ENCODE measurements at places on chromosomes 5 and 9.

DNA sequence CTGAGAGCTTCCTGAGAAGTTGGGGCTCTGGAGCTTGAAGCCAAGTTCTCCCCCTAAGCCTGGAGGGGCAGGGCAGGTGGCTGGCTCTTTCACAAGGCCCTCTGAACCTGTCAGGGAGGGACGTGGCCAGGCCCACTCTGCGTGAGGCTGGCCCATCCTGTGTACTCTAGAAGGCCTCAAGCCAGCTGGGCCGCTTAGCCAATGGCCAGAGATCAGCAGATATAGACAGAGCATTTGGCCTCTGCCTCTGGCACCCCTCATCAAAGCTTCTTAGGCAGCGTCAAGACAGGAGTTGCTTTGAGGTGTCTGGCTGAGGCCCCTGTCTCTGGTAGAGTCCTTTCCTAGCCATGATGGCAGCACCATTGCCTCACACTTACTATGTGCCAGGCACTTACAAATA, 105.6 kb downstream of the FGF18 start:
- no peak for DNase-seq

GRCh38 chr9:134725605-134725940, 84.0 kb downstream of the COL5A1 start:
- DNase-seq: no peak

DNA sequence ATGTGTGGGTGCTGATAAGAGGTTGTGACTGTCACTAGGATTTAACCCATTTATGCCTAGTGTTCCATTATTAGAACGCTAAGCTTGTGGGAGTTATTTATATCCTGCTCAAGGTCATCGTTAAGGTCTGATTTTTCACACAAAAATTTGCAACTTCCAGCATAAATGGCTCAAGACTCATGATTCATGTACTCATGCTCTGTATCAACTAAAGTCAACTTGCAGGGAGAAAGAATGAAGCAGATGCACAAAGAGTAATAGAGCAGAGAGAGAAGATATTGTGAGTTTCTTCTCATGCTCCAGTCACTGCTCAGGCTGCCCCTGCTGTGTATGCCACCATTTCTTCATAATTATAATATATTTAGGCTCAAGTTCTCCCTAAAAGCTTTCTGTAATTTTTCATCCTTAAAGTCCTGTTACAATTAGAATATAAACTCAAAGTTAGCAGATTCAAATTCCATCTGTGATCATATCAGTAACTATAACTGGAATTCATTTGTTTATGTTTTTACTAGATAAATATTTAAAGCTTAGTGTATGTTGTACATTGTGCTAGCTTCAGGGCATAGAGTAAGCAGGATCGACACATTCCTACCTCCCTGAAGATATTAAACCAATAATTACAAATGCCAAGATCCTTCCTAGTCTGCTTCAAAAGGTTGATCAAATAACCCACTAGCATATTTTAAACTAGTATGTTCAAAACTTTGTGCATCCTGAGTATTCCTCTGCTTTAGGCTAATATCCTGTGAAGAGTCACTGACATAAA, 136.7 kb downstream of the NUDT12 start:
- DNase-seq: no peak

GRCh38 chr9:1977026-1977425, 38.1 kb upstream of the SMARCA2 start:
- no peak for DNase-seq

DNA sequence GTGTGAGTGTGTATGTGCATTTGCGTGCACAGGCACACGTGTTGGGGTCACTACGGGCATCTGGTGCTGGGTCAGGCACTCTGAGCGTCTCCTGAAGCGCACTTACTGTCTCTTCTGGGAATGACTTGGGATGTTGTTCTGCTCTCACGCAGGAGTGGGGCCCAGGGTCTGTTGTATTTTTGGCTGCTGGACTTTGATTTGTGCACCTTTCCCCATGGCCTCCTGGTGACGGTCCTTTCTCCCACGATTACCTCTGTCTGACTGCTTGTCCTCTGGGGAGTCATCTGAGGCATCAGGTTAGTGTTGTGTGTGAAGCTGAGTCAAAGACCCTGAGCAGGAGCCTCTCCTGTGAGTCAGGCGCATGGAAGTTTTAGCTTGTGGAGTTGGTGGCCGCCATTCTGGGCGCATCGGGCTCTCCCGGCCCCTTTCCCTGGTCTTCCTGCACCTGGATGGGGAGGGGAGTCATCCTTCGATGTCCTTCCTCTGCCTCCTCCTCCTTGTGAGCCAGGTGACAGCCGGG, 62.1 kb downstream of the RXRA start:
- DNase-seq: no peak

DNA sequence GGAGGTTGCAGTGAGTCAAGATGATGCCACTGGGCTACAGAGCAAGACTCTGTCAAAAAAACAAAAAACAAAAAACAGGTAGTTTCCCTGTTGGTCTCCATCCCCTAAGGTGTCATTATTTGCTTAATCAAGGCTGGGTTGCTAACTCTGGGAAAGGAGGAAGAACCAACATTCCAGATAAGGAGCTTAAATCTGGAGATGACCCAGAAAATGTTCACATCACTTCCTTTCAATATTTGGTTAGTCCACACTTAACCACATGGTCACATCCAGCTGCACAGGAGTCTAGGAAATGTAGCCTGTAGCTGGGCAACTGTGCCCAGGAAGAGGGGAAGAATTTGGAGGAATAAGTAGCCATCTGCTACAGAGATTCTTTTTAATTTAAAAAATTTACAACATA, 25.9 kb upstream of the MEGF9 start:
- DNase-seq: no peak

DNA sequence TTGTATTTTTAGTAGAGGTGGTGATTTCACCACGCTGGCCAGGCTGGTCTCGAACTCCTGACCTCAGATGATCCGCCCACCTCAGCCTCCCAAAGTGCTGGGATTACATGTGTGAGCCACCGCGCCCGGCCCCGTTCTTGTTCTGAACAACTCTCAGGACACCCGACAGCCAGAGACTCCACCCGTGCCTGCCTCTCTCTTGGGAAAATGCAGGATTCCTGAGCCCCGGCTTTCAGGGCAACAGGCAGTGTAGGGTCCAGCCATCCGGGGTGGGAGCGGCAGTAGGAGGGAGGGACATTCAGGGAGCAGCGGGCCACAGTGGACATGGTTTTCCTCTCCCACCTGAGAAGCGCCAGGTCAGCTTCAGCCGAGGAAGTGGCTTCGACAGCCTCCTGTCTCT, 34.4 kb downstream of the NCS1 start:
- DNase-seq: no peak

DNA sequence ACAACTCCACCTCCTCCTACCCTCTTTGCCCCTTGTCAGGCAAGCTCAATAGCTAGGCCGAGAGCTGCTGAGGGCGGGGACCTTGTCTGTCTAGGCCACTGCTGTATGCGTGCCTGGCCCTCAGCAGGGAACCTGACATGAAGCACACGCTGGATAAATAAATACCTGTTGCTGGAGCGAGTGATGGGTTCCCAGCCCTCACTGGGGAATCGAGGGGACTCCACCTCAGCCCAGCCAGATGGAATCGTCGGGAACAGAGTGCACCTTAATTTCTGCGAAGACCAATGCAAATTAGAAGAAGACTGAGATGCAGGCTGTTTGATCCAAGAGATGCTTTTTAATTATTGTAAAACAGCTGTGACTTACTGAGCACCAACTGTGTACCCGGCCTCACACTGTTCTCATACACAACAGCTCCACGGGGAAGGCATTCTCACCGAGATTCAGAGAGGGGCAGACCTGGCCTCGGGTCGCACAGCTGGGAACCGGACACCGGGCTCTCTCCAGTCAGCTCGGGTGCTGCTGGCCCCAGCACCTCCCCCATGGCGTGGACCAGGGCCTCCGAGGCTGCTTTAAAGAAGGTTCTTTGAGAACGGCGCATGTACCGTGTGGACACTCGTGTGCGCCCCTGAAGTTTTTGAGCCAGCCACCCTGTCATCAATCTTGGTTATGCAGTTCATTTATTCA, 109.7 kb upstream of the IER5L start:
- no peak for DNase-seq

DNA sequence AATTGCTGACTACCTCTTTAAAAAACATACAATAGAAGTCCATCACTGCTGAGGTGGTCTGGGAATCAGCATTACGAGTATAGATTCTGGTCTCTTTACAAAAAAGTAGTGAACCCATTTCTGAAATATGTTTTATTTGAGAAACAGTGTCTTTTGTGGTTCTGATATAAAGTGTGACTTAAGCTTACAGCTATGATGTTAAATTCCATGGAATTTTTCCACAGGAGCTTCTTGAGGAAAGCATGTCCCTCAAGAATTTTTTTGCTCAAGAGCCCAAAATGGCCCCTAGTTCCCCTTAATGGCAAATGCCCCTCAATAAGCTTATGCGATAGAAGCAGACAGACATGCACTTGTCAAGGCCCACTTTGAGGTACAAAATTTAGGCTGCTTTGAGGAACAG, 265.7 kb downstream of the FAM170A start:
- no peak for DNase-seq

DNA sequence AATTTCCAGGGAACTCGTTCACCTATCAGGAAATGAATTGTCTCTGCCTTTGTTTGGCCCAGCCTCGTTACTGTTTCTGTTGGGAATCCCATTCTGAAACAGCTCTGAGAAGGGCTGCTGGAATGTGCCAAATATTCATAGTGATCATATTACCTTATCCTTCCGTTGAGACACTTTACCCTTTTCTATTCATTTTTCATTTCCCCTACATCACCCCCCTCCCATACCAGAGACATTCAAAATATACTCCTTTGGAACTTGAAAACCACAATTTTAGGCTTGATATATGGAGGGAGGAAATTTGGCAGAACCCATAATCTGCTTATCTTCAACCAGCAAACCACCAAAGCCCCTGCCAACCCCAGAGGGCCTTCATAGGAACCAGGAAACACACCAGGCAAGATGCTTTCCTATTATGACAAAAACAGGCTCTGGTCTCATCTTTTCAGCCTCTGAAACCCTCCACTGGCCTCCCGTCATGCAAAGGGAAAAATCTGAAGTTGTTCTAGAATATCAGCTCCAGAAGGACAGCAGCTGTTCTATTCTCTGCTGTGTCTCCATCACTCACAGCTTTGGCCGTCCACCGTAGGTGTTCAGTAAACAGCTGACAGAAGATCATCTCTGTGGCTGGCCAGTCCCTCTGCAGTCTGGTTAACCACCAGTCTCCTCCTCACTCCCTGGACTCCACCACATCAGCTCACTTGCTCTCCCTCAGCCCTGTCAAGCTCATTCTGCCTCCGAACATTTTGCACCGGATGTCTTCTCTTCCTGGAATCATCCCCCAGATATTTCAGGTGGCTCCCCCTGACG, 217.2 kb upstream of the WWC1 start:
- no peak for DNase-seq

- no peak for DNase-seq
Measured at GRCh38 chr9:108012405-108012804, 522.8 kb upstream of the KLF4 start.

- no peak for DNase-seq
Measured at GRCh38 chr9:7665874-7666273, 133.7 kb downstream of the DMAC1 start.

Measured in T-helper 22 cell (primary cell).